ENCODE measurements at places on chromosomes 11 and 22.

- no peak for DNase-seq
Observed at GRCh38 chr22:19367763-19368367, 63.7 kb downstream of the HIRA start.

- DNase-seq, result no peak
Observed at GRCh38 chr11:2097356-2097997, 41.7 kb downstream of the IGF2 start.

DNA sequence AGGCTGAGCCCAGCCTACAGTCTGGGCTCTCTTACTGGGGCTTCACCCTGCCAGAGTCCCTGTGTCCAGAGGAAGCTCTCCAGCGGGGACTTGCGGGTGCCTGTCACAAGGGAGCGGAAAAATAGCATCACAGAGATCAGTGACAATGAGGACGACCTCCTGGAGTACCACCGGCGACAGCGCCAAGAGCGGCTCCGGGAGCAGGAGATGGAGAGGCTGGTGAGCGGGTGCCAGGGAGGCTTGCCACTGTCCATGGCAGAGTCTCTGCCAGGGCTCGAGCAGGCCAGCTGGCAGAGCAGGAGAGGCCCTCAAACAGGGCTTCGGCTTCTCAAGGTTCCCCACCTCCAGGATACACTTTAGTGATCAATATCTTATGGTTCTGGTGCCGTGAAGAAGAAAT is 21.0 kb downstream of the PHLDB1 start:
- no peak for DNase-seq

DNA sequence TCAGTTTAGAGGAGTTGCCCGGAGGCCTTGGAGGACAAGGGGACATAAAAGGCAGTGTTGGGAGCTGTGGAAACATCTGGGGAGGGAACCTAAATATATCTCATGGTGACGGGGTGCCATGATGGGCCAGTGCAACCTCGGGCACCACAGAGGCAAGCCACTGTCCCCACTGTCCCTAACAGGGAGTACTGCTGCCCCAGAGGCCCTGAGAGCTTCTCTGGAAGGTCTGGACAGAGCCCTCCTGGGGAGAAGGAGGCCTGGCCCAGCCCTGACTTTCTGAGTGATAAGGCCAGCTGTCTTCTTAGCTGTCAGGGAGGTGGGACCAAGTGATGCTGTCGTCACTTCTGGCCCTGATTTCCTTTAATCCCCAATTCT is 5.5 kb upstream of the P2RY6 start:
- DNase-seq, result no peak

DNA sequence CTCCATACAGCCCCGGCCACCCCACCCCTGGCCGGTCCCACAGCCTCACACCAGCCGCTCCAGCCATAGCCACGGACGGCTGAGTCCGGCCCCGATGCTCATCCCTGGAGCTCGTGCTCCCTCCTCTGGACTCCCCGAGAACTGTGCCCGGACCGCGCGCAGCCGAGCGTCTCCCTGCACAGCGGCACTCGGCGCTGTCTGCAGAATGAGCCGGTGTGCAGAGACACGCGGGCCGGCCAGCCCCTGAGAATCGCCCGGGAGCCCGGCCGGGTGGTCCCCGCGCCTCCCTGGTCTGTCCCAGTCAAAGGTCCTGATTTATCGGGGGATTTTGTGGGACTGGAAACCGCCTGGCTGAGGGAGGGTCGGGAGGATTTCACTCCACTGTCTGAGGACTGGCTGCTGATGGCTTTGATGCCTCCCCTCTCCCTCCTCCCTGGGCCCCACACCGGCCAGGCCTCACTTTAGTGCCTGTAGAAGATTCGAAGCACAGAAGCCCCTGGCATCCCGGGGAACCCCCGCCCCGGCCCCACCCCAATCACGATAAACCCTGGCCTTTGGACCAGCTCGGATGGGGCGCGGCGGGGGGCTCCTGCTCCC is 102.7 kb downstream of the BRD1 start:
- peak; percentile 63 for DNase-seq

DNA sequence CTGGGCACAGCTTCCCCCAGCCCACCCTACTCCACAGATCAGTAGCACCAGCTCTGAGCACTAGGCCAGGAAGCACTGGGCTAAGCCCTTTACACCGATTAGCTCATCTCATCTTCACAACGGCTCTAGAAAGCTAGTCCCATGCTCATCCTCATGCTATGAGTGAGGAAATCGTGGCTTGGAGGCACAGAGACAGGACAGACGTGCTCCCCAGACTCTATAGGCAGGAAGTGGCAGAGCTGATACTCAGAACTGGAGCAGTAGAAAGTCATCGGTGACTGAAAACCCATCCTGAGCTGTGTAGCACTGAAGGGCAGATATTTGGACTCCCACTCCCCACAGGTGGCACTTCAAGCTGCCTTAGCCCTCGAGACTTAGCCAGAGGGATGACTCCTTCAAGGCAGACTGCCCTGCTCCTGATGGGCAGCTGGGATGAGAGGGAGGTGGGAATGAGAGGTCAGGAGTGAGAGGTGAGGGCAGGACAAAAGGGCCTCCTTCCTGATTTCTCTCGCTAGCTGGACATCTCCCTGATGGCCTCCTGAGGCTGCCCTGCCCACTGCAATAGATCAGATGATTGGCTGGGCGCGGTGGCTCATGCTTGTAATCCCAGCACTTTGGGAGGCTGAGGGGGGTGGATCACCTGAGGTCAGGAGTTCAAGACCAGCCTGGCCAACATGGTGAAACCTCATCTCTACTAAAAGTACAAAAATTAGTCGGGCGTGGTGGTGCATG is 9.7 kb downstream of the CD5 start:
- DNase-seq, result no peak

GRCh38 chr11:2205981-2206690 is 34.5 kb upstream of the TH start:
- DNase-seq, result no peak

DNA sequence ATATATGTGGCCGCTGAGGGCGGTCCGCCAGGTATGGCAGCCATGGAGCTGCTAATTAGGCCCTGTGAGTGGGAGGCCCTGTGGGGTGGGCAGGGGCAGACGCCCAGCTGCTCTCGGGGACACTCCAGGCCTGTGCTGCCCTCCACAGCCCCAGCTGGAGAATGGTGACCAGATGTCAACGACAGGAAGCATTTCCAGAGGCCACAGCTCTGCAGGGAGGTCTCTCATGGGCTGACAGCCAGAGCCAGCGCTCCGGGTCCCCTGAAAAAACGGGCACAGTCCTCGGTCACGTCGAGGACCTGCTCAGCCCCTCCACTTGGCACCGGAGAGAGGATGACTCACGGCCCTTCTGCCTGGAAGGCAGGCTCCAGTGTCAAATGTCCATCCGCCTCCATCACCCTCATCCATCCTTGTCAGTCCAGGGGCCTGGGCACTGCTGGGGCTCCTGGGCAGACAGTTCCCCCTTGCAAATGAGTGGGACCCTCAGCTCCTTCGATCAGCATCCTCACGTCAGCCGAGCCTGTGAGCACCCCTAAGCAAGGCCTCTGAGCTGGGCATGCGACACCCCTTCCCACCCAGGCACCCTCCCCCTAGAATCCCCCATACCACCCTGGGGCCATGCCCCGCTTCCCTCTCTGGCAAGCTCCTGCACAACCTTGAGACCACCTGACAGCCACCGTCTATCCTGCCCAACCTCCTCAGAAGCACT is 1.9 kb downstream of the BID start:
- peak; percentile 34 for DNase-seq

DNA sequence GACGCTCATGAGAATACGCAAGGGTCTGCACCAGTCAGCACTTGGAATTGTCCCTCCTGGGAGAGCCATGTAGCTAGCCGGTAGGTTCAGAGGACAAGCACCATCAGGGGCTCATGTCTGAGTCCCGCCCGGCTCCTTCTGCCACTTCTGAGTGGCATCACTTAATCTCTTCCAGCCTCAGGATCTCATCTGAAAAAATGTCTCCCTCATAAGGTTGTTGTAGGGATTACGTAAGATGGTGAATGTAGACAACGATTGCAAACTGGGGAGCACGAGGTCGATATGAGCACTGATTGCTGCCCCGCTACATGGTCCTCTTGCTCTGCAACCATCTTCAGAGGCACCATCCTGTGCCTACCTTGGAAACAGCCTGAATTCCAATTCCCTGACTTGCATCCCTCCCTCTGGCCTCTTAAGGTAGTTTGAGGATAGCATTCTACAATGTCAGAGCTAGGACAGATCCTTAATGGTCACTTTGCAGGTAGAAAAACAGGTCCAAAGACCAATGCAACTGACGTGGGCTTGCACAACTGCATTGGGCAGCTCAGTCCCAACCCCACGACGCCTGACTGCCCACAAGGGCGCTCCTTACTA is 115.8 kb upstream of the TMEM45B start:
- DNase-seq, result peak; percentile 31

DNA sequence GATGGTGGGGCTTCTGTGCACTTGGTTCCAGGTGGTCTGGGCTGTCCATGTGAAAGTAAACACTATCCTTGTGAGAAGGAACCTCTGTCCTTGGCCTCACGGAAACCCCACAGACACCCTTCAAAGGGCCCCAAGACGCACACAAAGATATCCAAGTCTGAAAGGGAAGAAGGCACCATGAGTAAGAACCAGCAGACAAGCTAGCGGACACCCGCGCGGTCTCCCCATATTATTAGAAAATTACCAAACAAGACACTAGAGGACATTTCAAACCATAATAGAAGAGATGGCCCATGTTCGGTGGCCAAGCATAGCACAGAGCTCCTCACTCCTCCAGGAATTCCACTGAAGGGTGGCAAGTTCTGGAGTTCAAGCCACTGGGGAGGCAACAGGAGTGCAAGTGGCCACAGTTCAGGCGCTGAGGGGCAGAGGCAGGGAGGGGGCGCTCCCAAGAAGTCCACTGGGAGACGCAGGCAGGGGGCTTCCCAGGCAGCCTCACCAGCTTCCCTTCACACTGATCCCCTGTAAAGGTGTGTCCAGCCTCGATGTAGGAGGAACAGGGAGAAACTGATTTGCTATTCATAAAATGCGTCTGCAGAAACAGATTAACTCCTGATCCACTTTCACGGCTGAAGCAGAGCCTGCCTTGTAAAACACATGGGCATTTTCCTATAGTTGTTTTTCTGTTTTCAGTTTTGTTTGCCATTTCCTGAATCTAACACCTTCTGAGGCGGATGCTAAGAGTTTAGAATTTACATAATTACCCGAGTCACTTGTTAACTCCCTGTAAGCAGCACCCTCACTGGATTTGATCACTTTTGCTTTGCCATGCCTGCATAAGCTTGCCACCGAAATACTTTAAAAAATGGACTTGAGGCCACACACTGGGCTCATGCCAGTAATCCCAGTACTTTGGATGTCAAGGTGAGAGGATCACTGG is 9.1 kb upstream of the PPARA start:
- DNase-seq, result no peak

GRCh38 chr22:35197886-35198285 is 59.4 kb upstream of the HMGXB4 start:
- DNase-seq, result no peak

GRCh38 chr11:117579161-117579560 is 217.9 kb downstream of the DSCAML1 start:
- no peak for DNase-seq

DNA sequence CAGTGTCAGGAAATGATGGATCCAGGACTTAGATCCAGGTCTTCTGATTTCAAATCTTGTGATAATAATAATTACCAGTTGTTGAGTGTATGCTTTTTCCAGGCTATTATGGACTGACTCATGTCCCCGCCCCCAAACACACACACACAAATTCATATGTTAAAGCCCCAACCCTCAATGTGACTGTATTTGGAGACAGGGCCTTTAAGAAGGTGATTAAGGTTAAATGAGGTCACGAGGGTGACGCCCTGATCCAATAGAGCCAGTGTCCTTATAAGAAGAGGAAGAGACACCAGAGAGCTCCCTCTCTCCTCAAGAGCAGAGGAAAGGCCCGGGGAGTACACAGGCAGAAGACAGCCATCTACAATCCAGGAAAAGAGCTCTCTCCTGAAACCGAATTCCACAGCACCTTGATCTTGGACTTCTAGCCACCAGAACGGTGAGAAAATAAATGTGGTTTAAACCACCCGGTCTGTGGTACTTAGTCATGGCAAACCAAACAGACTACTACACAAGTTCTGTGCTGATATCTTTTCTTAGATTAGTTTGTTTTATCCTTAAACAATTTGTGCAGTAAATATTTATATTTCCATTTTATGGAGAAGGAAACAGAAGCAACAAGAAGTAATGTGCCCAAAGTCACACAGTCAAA is 8.2 kb downstream of the TMPRSS5 start:
- DNase-seq, result no peak

- no peak for DNase-seq
Observed at GRCh38 chr11:96324912-96325311, 18.1 kb downstream of the MAML2 start.

DNA sequence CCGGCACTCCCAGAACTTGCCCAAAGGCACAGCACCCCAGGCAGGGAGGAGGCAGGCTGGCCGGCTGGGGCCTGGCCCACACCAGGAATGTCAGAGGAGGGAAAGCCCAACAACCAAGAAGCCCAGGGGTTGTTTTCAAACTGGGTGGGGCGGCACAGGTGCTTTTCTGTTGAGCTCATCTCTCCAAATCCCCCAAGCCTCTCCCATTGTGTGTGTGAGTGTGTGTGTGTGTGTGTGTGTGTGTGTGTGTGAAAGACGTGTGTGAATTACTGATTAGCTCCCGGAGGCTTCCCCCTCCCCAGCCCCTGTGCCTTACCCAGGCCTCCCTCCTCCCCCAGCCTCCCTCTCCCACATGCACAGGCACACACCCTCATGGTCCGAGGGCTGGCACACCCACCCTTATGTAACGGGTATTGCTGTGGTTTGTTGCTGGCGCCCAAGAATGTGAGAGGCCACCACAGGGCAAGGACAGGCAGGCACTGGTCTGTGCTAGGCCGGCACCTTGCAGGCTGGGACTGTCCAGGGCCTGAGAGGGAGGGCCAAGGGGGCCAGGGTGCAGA is 15.9 kb downstream of the TRIM29 start:
- no peak for DNase-seq

DNA sequence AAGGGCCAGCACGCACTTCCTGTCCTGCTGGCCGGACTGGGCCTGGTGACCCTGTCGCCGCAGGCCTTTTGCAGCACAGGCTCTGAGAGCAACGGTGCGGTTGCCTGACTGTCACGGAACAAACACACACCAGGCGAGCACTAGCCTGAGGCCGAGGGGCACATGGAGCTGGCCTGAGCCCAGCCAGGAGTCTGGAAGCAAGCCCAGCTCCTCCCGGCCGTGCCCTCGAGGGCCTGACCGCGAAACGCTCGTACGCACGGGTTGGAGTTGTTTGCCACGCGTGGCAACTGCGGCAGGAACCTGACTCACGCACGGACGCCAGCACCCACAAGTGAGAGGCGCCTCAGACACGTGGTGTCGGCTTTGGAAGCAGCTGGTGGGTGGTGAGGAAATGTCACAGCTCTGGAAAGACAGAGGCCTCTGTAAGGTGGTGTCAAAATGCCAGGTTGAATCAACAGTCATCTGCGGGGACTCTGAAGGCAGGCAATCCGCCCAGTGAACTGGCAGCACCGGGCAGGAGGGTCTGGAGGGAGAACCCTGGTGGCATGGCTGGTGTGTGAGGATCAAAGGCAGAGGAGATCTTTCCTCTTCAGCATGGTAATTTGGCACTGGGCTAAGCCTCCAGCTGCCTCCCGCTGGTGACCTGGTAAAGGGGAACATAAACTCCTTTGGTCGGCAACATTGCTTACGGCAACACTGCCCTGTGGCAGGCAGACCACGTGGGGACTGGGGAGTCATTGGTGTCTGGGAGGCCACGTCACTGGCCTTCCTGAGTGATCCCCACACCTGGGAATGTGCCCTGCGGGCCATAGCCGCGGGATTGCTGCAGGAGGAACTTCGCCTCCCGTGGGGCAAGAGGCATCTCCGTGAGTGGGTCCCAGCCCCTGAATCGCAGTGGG is 15.3 kb upstream of the IL17REL start:
- DNase-seq, result peak; percentile 76

Data from DMS53 (cell line).